ENCODE measurements at places on chromosomes 11 and 22. TPM values are rescaled to one million over a fixed set of nuclear protein-coding genes. Genes with fewer than 3 reads are reported as not detected.

- no peaks in the 10 kb centered on the region for H3K36me3 ChIP-seq
- H3K27ac ChIP-seq: no peak overlapping the region
- no peak overlapping the region for H3K4me3 ChIP-seq
- no peaks in the 10 kb centered on the region for H3K4me1 ChIP-seq
- H3K27me3 ChIP-seq: peaks cover 4% of the 10 kb centered on the region
Observed at GRCh38 chr11:32056438-32056837, 34.4 kb upstream of the RCN1 start.

LRRC56 gene
- polyA plus RNA-seq: not detected

DNA sequence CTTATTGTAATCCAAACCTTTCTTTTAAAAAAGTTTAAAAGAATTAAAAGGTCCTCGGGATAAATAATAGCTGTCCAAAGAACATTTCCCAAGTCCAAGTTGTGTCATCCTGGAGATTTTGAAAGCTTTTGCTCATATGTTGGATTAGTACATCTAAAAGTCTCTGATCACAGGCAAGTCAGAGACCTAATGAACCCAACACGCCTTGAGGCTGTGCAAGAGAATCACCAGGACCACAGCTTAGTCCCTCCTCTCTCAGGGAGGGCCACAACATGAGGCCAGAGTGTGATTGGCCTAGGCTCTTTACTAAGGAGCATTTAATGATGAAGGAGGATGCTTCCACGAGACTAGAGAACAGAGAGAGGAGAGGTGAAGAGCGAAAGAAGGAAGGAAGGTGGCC, 98.7 kb upstream of the OR5AK2 start:
- DNase-seq: no peak
- H3K4me1 ChIP-seq: no peaks in the 10 kb centered on the region
- no peak overlapping the region for H3K4me3 ChIP-seq
- H3K36me3 ChIP-seq: no peaks in the 10 kb centered on the region

GDPD4 gene
- polyA plus RNA-seq: 0.88 TPM

- no peak overlapping the region for H3K4me3 ChIP-seq
- H3K27ac ChIP-seq: no peak overlapping the region
- no peaks in the 10 kb centered on the region for H3K27me3 ChIP-seq
- DNase-seq: no peak
- no peaks in the 10 kb centered on the region for H3K36me3 ChIP-seq
Observed at GRCh38 chr11:80970037-80970436, 1529.2 kb upstream of the TENM4 start.

KDELR3 gene
- 11.0 TPM for polyA plus RNA-seq

DNA sequence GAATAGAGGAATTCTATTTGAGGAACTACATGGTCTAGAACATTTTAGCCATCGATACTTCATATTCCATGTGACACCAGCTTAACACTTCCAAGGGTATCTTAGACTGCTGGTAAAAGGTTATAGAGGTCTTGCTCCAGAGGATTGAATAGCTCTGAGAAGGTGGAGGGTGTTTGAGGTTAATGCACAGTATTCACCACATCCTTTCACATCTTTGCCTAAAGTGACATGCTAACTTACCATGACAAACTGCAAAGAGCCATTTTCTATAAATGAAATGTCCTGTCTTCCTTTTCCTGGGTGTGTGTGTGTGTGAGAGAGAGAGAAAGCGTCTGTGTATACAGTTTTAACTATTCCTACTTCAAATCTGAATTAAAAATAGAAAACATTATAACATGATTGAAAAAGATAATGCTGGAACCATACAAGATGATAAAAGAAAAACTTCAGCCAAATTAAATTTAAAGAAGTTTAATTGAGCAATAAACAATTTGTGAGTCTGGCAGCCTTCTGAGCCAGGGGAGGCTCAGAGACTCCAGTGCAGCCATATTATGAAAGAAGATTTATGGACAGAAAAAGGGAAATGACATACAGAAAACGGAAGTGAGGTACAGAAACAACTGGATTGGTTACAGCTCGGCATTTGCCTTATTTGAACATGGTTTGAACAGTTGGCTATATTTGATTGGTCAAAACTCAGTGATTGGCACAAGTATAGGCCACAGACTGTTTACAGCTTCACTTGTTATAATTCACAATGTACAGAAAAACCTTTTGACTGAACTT, 320.9 kb upstream of the CCDC179 start:
- no peak for DNase-seq
- no peak overlapping the region for H3K27ac ChIP-seq
- H3K27me3 ChIP-seq: no peaks in the 10 kb centered on the region
- H3K4me1 ChIP-seq: no peaks in the 10 kb centered on the region

DNA sequence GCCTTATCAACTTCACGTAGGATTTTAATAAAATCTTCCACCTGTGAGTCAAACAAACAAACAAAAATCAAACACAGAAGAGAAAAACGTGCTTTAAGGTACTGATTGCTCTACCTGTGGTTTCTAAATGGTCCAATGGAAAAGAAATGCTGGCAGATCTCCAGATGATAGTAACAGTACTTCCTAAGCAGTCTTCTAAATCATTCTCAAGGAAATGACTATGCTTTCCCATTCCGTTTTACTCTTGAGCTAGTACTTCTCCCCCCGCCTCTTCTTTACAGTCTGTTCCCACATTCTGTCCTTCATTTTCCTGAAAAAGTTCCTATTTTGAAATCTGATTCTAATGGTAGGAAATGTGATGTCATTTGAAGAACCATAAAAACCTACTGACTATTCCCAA, 25.4 kb downstream of the SAAL1 start:
- no peak for DNase-seq
- no peak overlapping the region for H3K27ac ChIP-seq
- H3K4me1 ChIP-seq: no peaks in the 10 kb centered on the region
- no peaks in the 10 kb centered on the region for H3K27me3 ChIP-seq

MEI1 gene
- polyA plus RNA-seq: 2.7 TPM

NLRP14 gene
- polyA plus RNA-seq: 0.05 TPM

DGCR6 gene
- polyA plus RNA-seq: 3.9 TPM

GRCh38 chr22:23772649-23773473, at the start of gene MMP11:
TSS of gene MMP11 (plus strand) at chr22:23772849. CDS start at chr22:23772871, 22 bp downstream.
- no peaks in the 10 kb centered on the region for H3K36me3 ChIP-seq
- H3K4me3 ChIP-seq: peak within 1 kb of the TSS; percentile 67
- DNase-seq: no peak
- H3K27me3 ChIP-seq: no peaks in the 10 kb centered on the region

GRCh38 chr11:35033011-35033410, 106.0 kb upstream of the CD44 start:
- no peaks in the 10 kb centered on the region for H3K27me3 ChIP-seq
- H3K27ac ChIP-seq: no peak overlapping the region
- H3K4me3 ChIP-seq: no peak overlapping the region
- peaks cover 10% of the 10 kb centered on the region for H3K4me1 ChIP-seq

H19 gene
- 6,219 TPM for polyA plus RNA-seq

DNA sequence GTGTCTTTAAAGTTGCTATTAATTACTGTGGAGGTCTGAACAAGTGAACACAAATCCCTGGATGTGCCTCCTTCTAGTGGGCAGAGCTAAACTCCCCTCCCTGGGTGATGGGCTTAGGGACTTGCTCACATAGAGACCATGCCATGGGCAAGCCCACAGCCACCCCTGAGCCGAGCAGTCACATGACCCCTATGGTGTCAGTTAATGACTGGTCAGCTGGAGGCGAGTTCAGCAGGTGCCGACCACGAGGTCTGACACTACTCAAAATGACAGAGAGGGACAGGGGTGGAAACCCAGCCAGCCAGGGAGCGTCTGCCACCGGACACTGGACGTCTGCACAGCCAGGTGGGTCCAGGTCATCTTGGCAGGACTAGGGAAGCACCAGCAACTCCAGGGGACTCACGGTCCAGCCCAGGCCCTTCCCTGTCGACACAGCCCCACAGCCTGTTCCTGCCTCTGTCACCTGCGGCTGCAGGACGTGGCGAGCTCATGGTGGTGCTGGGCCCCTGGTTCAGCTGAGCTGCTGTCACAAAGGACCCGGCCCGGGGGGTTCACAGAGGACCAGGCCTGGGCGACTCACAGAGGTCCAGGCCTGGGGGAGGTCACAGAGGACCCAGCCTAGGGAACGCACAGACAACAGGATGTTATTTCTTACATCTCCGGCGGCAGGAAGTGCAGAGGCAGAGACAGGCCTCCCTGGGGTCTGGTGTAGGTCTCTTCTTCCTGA, 135.0 kb downstream of the BRD1 start:
- H3K4me3 ChIP-seq: no peak overlapping the region
- no peak for DNase-seq
- H3K27me3 ChIP-seq: peaks cover 17% of the 10 kb centered on the region
- no peaks in the 10 kb centered on the region for H3K4me1 ChIP-seq
- H3K27ac ChIP-seq: no peak overlapping the region
- H3K36me3 ChIP-seq: no peaks in the 10 kb centered on the region

- peak overlapping the region; percentile 77 for H3K27ac ChIP-seq
- peak; percentile 20 for DNase-seq
- H3K36me3 ChIP-seq: peaks cover 28% of the 10 kb centered on the region
- no peak overlapping the region for H3K4me3 ChIP-seq
- H3K4me1 ChIP-seq: no peaks in the 10 kb centered on the region
- H3K27me3 ChIP-seq: no peaks in the 10 kb centered on the region
Observed at GRCh38 chr11:45930031-45930794, 7.8 kb downstream of the LARGE2 start.

GRCh38 chr22:38115423-38116205, 5.1 kb upstream of the BAIAP2L2 start:
- no peaks in the 10 kb centered on the region for H3K36me3 ChIP-seq
- H3K27ac ChIP-seq: no peak overlapping the region
- peaks cover 7% of the 10 kb centered on the region for H3K4me1 ChIP-seq
- no peak overlapping the region for H3K4me3 ChIP-seq

GRCh38 chr11:36693139-36693843, 95.3 kb upstream of the RAG2 start:
- H3K27ac ChIP-seq: no peak overlapping the region
- H3K4me3 ChIP-seq: no peak overlapping the region
- no peaks in the 10 kb centered on the region for H3K36me3 ChIP-seq
- no peaks in the 10 kb centered on the region for H3K27me3 ChIP-seq

CHRDL2 gene
- not detected for polyA plus RNA-seq

DNA sequence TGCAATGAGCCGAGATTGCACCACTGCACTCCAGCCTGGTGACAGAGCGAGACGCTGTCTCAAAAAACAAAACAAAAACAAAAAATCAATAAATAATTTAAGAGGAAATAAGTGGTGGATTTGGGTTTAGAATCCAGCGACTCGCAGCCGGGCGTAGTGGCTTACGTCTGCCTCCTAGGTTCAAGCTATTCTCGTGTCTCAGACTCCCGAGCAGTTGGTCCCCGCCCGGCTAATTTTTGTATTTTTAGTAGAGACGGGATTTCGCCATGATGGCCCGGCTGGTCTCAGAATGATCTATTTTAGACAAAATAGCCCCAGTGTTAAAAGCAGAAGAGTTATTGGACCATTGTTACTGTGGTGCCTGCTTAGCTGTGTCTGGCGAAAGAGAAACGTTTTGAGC, 29.8 kb downstream of the SNU13 start:
- H3K27ac ChIP-seq: no peak overlapping the region
- H3K4me1 ChIP-seq: peaks cover 16% of the 10 kb centered on the region
- no peaks in the 10 kb centered on the region for H3K27me3 ChIP-seq
- H3K36me3 ChIP-seq: no peaks in the 10 kb centered on the region
- DNase-seq: peak; percentile 50

GRCh38 chr11:6319704-6320410, 444 bp downstream of the CAVIN3 start:
- H3K4me3 ChIP-seq: peak overlapping the region; percentile 6
- peak; percentile 74 for DNase-seq
- H3K27me3 ChIP-seq: no peaks in the 10 kb centered on the region
- H3K4me1 ChIP-seq: peaks cover 11% of the 10 kb centered on the region

LARGE2 gene
- polyA plus RNA-seq: 1.1 TPM

DNA sequence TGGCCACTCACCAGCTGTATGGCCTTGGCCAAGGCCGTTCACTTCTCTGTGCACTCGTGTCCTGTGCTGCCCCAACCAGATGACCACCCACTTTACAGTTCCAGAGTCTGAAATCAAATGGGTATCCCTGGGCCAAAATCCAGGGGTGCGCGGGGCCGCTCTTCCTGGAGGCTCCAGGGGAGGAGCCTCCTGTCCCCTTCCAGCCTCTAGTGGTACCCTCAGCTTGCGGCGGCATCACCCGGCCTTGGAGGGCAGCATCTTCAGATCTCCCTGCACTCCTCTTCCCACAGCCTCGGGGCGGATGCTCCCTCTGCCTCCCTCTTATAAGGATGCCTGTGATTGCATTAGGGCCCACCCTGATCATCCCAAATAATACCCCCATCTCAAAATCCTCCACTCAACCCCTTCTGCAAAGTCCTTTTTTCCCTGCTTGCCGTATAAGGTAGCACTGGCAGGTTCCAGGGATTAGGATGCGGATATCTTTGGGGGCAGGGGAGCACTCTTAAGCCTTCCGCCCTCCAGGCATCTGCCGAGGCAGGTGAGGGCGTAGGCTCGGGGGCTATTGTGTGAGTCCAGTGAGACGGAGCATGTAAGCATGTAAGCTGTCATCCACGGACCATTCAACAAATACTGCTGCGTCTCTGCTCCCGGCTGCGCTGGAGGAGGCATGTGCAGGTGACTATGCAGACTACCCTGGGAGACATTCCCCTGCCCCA, 24.4 kb upstream of the SHISAL1 start:
- H3K27ac ChIP-seq: no peak overlapping the region
- H3K4me1 ChIP-seq: no peaks in the 10 kb centered on the region
- no peaks in the 10 kb centered on the region for H3K36me3 ChIP-seq
- peaks cover 8% of the 10 kb centered on the region for H3K27me3 ChIP-seq
- no peak for DNase-seq

DNA sequence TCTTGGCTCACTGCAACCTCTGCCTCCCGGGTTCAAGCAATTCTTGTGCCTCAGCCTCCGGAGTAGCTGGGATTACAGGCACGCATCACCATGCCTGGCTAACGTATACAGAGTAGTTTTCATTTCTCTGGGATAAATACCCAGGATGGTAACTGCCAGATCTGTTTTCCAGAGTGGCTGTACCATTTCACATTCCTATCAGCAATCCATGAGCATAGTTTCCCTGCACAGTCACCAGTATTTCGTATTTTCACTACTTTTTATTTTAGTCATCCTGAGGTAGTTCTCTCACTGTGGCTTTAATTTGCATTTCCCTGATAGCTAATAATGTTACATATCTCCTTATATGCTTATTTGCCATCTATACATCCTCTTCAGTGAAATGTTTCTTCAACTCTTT, 11.0 kb upstream of the SCARF2 start:
- H3K4me3 ChIP-seq: no peak overlapping the region
- no peaks in the 10 kb centered on the region for H3K4me1 ChIP-seq
- no peaks in the 10 kb centered on the region for H3K27me3 ChIP-seq
- H3K27ac ChIP-seq: no peak overlapping the region
- no peak for DNase-seq

- no peak overlapping the region for H3K27ac ChIP-seq
- no peaks in the 10 kb centered on the region for H3K27me3 ChIP-seq
- DNase-seq: no peak
Observed at GRCh38 chr11:33893711-33894397, 2.0 kb upstream of the LMO2 start.

PGR gene
- 0.24 TPM for polyA plus RNA-seq

GRCh38 chr11:33324302-33324985, 67.3 kb downstream of the HIPK3 start:
- peaks cover 7% of the 10 kb centered on the region for H3K4me1 ChIP-seq
- H3K27ac ChIP-seq: no peak overlapping the region
- no peak for DNase-seq
- no peak overlapping the region for H3K4me3 ChIP-seq

MOGAT2 gene
- polyA plus RNA-seq: 0.34 TPM
